LHCN-M2 (cell line): ENCODE measurements at places on chromosomes 12 and 14. TPM values are rescaled to one million over a fixed set of nuclear protein-coding genes. Genes with fewer than 3 reads are reported as not detected.
A peak's percentile ranks its signal among the peaks of the same experiment; 100 is the strongest.

The CACNA1C gene
- 0.13 and 0.57 TPM in 2 replicates for total RNA-seq

- DNase-seq: peak; percentile 84
These were observed 29.1 kb upstream of the ADIPOR2 start for GRCh38 chr12:1661553-1662335.

The KLHL33 gene
- not detected in 2 replicates for total RNA-seq

The KLRC4 gene
- total RNA-seq: not detected in 2 replicates

- no peak for DNase-seq
These were observed 1410.0 kb upstream of the TMEM132C start for GRCh38 chr12:126856958-126857357.

The KIF5A gene
- 0.06 TPM in 1 of 2 replicates, not detected in the other for total RNA-seq
